Cortex of kidney (tissue), 1 donor: ENCODE measurements at places on chromosomes 2 and 18.

GRCh38 chr2:45342-46130 lies 769 bp downstream of the FAM110C start:
- no peak for DNase-seq

GRCh38 chr18:61988100-61988499 lies 95.3 kb upstream of the RNF152 start:
- no peak for DNase-seq

GRCh38 chr2:111919794-111920608 lies 21.6 kb downstream of the MERTK start:
- DNase-seq = no peak

GRCh38 chr2:239022437-239023260 lies 174.8 kb downstream of the TWIST2 start:
- no peak for DNase-seq

- no peak for DNase-seq
Measured at GRCh38 chr18:59155153-59155552, 15.5 kb downstream of the SEC11C start.

GRCh38 chr2:132038179-132038882 lies 123.4 kb downstream of the ANKRD30BL start:
- no peak for DNase-seq

- no peak for DNase-seq
Measured at GRCh38 chr18:13915995-13916431, 677 bp upstream of the MC2R start.

- DNase-seq = no peak
Measured at GRCh38 chr2:208939852-208940251, 484.0 kb upstream of the MAP2 start.

GRCh38 chr18:76277801-76278200 lies 217.2 kb downstream of the ZNF516 start:
- no peak for DNase-seq
